ENCODE measurements at places on chromosomes 12 and 14. TPM values are rescaled to one million over a fixed set of nuclear protein-coding genes. Genes with fewer than 3 reads are reported as not detected.

- DNase-seq: no peak
Observed at GRCh38 chr14:69175130-69175529, 16.2 kb upstream of the EXD2 start.

NPFF gene
- polyA plus RNA-seq: 1.5 TPM

DNA sequence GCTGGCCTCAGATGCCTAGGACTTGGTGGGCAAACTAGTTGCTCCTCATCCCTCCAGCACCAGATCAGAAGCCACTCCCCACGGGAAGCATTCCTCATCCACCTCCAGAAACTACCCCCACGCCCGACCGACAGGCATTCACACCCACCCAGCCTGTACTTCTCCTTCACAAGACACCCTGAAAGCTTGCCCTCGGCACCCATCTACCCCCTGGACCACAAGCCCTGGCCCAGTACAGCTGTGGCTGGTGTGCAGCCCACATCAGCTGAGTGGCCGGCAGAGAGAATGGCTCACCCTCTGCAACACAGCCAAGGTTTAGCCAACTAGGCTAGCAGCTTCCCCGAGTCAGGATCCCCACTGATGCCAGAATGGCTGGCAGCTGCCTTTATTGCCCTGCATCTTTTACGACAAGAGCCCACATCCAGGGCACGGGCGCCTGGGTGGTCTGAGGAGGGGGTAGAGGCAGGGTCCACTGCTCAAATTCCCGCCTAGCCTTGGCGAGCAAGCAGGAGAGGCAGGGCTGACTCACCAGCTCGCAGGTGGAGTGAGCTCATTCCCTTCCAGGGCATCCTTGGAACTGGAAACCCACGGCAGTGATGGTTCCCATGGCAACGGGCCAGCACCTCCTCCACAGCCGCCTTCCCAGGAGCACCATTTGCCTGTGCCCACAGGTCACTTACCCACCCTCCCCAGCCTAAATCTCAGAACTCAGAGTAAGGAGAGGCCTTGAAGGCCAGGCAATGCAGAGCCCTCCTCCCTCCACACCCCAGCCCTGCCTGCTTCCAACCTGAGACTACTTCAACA is 17.1 kb downstream of the ACTN1 start:
- no peak for DNase-seq

SERPINA9 gene
- not detected for polyA plus RNA-seq

DNA sequence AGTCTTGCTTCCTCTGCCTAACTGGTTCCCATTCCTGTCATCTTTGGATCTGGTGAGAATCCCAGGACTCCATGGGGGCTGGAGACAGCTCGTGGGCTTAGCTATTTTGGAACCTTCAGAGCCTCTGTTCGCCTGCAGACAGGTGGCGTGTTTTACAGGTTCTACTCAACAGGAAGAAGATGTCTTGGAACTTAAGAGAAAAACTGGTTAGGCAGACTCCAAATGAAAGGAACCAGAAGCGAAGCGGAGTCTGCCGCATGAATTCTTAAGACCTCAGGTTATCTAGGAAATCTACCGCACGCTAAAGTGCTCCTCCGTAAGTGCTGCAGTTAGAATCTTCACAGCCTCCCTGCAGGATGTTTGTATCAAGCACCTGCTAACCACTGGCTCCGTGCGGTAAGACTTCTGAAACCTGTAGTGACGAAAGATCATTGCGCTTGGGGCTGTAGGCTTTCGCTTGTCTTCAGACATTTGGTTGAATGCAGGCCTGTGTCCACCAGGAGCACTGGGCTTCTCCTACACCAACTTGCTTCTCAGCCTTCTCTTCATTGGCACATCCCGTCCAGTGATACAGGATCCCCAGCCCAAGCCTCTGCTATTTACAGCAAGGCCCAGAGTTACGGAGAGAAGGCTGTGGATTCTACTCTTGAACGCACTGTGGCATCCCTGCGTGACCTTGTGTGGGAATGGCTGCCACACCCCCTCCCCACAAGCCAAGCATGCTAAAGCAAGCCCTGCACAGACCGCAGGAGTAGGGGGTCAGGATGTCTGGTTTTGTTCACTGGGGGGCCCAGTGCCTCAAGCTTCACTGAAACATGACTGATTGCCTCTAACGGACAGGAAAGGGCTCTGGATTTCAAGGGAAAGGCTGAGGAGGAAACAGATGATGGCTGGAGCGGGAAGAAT is 35.0 kb downstream of the ACADS start:
- no peak for DNase-seq

Data from right lung (tissue), 10 donors.